ENCODE measurements at places on chromosomes 13 and 19.
A peak's percentile ranks its signal among the peaks of the same experiment; 100 is the strongest.

DNA sequence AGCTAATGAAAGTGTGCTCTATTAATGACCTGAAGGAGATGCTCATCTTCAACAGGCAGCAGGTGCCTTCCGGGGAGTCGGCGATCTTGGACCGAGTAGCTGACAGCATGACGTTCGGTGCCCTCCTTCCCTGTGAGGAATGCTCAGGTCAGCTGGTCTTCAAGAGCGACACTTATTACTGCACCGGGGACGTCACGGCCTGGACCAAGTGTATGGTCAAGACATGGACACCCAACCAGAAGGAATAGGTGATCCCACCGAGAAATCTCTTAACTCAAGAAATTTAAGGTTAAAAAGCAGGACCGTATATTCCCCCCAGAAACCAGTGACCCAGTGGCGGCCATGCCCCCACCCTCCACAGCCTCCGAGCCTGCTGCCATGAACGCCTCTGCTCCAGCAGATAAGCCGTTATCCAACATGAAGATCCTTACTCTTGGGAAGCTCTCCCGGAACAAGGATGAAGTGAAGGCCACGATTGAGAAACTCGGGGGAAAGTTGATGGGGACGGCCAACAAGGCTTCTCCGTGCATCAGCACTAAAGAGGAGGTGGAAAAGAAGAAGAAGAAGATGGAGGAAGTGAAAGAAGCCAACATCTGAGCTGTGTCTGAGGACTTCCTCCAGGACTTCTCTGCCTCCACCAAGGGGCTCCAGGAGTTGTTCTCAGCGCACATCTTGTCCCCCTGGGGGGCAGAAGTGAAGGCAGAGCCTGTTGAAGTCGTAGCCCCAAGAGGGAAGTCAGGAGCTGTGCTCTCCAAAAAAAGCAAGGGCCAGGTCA lies 22.8 kb upstream of the ANKRD10 start:
- DNase-seq, result no peak

GRCh38 chr19:14432791-14433553 lies at the start of gene PKN1:
TSS of gene PKN1 (plus strand) at chr19:14433306. CDS start at chr19:14433522, 216 bp downstream.
- DNase-seq, result peak; percentile 71

GRCh38 chr19:12788682-12789097 lies 2.6 kb upstream of the JUNB start:
- no peak for DNase-seq

DNA sequence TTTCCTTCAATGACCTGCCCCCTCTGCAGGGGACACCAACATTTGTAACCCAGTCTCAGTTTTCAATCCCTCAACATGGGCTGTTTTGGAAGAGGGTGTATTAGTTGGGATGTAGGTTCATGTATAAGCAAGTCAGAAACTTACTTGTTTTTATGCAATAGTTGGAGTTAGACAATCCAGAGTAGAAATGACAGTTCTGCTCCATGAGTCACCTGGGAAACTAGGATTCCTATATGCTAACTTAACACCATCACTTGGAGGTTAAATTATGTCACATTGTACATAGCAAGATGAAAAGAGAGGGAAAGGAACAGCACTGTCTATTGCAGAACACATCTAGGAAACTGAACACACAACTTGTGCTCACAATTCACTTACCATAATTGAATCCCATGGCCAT lies 436.4 kb downstream of the RFC3 start:
- no peak for DNase-seq

DNA sequence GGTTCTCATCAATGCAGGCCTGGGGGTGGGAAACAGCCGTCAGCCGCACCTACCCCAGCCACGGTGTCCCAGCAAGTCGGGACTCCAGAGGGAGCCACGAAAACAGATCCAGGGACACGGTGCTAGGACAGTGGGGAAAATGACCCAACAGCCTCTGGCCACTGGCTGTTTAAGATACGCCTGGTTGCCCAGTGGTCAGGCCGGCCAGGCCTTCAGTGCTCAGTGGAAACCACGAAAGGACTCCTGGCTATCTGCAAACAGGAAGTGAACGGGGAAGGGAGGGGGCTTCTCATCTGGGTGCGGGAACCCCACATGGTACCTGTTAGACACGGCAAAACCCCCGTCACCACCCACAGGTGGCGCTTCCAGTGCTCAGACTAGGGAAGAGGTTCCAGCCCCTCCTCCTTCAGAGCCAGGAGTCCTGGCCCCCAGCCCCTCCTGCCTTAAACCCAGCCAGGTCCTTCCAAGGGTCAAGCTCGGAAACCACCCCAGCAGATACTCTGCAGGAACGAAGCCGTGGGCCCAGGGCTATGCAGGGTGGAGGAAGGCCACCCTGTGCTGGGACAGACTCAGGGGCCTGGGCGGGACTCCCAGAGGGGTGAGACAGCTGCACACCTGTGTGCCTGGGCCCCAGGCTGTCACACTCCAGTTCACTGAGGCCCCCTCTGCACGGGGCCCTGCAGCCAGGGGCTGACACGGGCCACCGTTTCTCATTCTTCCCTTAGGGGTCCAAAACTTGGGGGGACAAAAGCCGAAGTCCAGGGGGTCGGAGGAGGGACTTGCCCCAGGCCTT lies 4.5 kb downstream of the PPP1R12C start:
- no peak for DNase-seq

GRCh38 chr19:5863030-5863665 lies 7.2 kb downstream of the FUT5 start:
- DNase-seq, result no peak

DNA sequence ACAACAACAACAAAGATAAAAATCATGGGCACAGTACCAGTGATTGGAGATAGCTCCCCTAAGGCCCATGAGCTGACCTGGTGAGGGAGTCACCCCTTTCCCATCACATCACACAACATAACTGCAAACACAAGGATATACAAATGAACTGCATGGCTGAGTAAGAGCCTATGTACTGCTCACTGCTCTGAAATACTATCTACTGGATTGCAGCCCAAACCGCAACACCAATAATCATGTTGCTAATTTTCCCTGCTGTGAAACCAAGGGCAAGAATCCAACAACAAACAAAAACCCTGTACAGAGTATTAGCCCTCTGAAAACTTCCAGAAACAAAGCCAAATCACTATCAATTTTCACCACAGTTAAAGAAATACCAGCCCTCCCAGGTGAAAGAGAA lies 1893.2 kb downstream of the PCDH9 start:
- DNase-seq, result no peak

- DNase-seq, result no peak
Observed at GRCh38 chr13:88729605-88730004, 1058.4 kb downstream of the SLITRK5 start.

GRCh38 chr13:26896986-26897668 lies 136.5 kb upstream of the GPR12 start:
- DNase-seq, result no peak

GRCh38 chr19:48290401-48290770 lies 20.5 kb downstream of the ZNF114 start:
- DNase-seq, result no peak

DNA sequence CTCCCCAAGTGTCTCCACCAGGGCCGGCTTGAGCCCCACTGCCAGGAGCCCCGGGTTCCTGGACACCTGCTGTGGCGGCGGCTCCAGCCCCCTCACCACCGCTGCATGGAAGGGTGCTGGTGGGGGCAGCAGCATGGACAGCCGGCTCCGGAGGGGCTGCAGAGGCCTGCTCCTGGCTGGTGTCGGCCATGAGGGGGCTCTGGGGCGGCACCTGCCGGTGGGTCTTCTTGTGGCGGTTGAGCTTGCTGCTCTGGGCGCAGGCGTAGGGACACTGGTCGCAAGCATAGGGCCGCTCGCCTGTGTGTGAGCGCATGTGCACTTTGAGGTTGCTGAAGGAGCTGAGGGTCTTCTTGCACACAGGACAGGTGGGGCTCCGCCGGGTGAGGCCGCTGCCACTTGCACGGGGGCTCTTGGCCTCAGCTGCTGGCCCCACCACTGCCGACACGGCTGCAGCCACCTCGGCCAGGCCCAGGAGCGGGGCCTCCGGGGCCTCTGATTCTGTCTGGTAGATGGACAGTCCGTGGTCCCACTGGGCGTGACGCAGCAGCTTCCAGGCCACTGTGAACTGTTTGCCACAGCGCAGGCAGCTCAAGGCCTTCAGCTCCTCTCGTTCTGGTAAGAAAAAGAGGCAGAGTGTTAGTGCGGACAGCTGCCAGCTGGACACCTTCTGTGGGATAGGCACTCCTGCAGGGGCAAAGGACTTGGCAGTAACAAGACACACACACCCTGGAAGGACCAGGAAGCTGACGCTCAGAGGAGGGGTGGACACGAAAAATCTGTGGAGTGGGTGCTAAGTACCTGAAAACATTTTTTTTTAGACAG lies 4.1 kb downstream of the ZNF296 start:
- DNase-seq, result no peak

- peak; percentile 39 for DNase-seq
Observed at GRCh38 chr13:21075379-21076249, 14.2 kb upstream of the LATS2 start.

GRCh38 chr19:45637890-45638667 lies 1.1 kb downstream of the EML2 start:
- no peak for DNase-seq

DNA sequence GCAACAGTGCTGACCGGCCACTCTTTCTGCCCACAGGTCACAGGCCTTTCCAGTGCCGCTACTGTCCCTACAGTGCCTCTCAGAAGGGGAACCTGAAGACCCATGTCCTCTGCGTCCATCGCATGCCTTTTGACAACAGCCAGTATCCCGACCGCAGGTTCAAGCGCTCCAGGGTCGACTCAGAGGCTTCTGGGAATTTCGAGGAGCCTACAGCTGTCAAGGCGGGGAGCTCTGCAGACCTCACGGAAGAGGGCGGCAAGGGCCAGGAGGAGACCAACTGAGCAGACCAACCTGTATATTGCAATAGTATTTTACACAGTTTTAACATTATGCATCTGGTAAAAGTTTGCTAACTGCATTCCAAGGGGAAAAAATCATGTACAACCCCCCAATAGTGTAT lies 338.5 kb downstream of the ZNF536 start:
- no peak for DNase-seq

- DNase-seq, result no peak
Observed at GRCh38 chr13:76425935-76426334, 460.3 kb downstream of the KCTD12 start.

- DNase-seq, result no peak
Observed at GRCh38 chr19:18287836-18288772, 6.7 kb upstream of the JUND start.

- DNase-seq, result no peak
Observed at GRCh38 chr13:90412980-90413379, 934.5 kb upstream of the MIR17HG start.

- DNase-seq, result no peak
Observed at GRCh38 chr13:85659493-85659892, 139.7 kb downstream of the SLITRK6 start.

DNA sequence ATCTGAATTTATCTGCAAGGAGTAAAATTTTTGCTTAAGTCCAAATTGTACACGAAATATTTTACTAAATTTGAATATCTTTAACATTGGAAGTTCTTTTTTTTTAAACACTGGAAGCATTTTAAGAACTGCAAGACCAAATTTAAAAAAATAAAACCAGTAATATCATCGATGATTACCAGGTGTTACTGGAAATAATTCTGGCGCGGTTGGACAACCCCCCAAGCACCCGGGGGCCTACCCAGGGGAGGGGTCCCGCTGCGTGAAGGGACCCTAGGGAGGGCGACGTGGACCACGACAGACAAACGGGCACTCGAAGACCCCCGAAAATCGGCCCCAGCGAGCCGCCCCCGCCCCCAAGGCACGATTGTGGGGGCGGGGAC lies 12.6 kb upstream of the JSRP1 start:
- no peak for DNase-seq

DNA sequence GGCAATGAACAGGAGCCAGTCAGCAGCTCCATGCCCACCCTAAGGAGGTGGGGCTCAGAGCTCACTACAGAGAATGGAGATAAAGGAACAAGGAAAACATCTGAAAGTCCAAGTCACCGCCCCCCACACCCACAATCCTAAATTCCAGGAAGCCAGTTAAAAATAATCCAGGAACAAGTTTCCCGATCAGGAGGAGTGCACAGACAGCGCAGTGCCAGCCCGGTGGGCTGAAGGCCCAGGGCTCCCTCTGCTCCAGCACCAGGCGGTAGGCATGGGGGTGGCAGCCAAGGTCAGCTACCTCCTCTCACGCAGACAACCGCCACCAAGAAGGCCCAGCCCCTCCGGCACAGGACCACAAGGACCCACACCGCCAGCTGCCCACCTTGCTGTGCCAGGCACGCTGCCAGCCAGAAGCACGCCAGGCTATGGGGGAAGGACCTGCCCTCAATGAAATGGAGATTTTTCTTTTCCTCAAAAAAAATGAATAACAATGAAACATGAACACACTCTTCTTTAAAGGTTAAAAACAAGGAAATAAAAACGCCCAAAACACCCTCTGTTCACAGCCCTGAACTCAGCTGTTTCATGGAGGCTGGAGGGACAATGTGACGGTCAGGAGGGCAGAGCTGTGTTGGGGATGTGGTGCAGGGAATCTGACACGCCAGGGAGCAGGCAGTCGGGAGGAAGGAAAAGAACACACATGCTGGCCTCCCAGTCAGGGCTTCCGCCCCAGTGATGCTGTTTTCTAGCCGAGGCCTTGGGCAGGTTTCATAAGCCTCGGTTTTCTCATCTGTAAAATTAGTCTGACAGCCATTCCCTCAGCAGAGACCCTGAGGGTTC lies 11.0 kb downstream of the STK24 start:
- DNase-seq, result no peak

DNA sequence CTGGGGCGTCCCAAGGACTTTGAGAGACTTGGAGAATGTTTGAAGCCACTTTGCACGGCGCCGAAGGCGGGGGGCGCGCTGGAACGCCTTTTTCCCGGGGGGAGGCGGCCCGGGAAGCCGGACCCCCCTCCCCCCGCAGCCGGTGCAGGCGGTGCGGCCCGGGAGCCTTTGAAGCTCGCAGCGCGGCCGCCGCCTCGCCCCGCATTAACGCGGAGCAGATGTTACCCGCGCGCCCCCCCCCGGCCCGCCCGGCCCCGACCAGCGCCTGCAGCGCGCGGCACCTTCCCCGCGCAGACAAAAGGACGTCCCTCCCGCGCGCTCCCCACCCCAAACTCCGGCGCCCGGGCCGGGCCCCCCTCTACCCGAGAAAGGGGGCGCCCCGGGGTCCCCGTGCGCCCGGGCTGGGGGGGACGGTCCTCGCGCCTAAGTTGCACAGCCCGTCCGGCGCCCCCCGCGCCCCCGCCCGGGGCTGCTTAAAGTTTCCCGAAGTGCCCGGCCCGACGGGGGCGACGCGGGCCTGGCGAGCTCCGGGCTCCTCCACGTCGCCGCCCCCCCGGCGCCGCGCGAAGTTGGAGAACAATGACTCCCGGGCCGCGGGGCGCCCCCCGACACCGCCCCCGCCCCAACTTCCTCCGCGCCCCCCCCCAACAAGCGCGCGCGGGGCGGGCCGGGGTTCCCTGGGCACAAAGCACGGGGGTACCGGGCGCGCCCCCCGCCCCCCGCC lies 685 bp downstream of the TCF3 start:
- peak; percentile 56 for DNase-seq

Measured in activated CD4-positive, CD25-positive, alpha-beta regulatory T cell treated with anti-CD3 and anti-CD28 coated beads, Interleukin-2, amount 50 U/mL, for 72 hours (primary cell).